ENCODE measurements at places on chromosomes 2 and 18.
A peak's percentile ranks its signal among the peaks of the same experiment; 100 is the strongest.

- no peak for DNase-seq
Measured at GRCh38 chr2:42216694-42217093, 47.5 kb downstream of the EML4 start.

- DNase-seq = peak; percentile 45
Measured at GRCh38 chr2:219997341-219997851, 370.0 kb downstream of the SLC4A3 start.

GRCh38 chr18:36448384-36449290, 151.1 kb downstream of the FHOD3 start:
- DNase-seq = no peak

DNA sequence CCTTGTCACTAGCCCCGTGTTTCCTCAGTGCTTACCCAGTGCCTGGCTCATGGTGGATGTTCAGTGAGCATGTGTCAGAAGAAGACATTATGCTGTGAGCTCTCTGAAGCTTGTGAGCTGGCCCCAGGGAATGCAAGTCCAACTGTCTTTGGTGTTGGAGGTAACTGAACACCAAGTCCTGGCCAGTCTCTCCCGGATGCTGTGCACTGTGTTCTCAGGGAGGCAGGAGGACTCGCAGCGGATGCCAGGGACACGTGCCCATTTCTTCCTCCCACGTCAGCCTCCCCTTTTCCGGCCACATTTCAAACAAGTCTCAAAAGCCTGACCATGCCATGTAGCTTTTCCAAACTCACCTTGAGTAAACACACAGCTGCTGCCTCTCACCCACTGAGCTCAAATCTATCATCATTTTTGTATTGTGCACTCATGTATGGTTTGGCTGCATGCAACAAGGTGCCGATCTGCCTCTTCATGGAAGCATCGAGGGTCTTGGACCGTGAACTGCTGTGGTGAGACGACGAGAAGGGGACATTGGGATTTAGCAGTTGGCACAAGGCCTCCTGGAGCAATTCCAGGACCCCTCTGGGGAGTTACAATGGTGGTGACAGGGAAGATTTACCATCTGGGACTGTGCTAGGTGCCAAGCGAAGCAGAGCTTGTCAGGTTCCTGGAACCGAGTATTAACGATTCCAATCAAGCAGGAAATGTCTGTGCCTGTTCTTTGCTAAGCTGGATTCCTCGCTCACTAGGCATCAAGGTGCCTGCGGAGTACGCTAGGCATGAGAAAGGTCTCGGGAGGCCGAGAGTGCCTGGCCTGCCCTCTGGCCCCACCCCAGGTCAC, 44.4 kb upstream of the MGAT4A start:
- peak; percentile 50 for DNase-seq

DNA sequence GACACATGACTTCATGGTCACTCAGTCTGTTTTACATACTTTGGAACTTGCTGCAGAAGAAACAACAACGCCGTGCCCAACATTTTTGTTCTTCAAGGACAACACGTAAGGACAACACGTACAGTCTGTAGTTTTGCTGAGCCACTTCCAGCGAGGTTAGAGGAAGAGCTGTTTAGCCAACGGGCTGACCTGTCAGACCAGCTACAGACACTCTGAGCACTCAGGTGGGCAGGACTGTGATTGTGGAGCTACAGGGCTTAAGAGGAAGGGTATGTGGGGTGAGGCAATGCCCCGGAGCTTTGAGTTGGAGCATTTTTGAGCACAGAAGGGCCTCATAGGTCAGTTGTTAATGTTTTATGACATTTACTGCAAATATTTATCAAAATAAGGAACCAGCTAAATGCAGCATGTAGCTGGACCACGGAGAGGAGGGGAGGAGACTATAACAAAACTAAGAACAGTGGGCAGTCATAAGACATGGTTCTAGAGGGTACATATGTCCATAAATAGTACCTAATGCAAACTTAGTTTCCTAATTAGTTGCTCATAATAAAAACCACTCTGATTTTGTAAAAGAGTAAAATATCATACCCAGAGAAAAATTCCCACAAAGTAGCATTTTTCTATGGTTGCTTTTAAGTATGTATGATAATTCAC, 26.3 kb upstream of the NPC1 start:
- no peak for DNase-seq

GRCh38 chr18:50848061-50848551, 28.3 kb upstream of the MRO start:
- no peak for DNase-seq

DNA sequence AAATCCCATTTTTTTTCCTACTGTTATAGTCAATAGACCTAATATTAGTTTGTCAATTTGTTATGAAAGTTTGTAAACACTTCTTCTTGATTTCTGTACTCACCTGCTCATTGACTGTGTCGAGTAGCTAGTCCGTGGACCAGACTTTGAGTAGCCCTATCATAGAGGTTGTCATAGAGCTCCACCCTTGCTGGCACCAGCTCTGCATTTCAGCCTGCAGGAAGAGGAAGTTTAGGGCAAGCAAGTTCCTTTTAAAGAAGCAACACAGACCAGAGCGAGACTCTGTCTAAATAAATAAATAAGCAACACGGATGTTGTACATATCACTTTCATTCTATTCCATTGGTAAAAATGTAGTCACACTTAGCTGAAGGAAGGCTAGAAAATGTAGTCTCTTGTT, 74.0 kb downstream of the MCFD2 start:
- DNase-seq = no peak

GRCh38 chr18:10148189-10148929, 234.5 kb downstream of the VAPA start:
- no peak for DNase-seq

GRCh38 chr18:49784427-49785185, 28.7 kb downstream of the ACAA2 start:
- no peak for DNase-seq

GRCh38 chr2:65320946-65321345, 93.3 kb downstream of the ACTR2 start:
- DNase-seq = no peak

- DNase-seq = no peak
Measured at GRCh38 chr2:85164145-85164569, 31.0 kb downstream of the TCF7L1 start.

Data from SHP77 treated with DMSO at 0.1 percent for 48 hours (cell line).